ENCODE measurements at places on chromosomes 16 and 17. TPM values are rescaled to one million over a fixed set of nuclear protein-coding genes. Genes with fewer than 3 reads are reported as not detected.

Gene SP6
- total RNA-seq: 5.1 TPM

Gene CACNG1
- total RNA-seq: not detected

Gene HOXB7
- total RNA-seq: 45.3 TPM

Gene DBNDD1
- total RNA-seq: 5.7 TPM

Gene CDH13
- total RNA-seq: 150 TPM

Gene HOXB1
- not detected for total RNA-seq

All from mammary microvascular endothelial cell (primary cell).